ENCODE measurements at places on chromosomes 16 and 17.

DNA sequence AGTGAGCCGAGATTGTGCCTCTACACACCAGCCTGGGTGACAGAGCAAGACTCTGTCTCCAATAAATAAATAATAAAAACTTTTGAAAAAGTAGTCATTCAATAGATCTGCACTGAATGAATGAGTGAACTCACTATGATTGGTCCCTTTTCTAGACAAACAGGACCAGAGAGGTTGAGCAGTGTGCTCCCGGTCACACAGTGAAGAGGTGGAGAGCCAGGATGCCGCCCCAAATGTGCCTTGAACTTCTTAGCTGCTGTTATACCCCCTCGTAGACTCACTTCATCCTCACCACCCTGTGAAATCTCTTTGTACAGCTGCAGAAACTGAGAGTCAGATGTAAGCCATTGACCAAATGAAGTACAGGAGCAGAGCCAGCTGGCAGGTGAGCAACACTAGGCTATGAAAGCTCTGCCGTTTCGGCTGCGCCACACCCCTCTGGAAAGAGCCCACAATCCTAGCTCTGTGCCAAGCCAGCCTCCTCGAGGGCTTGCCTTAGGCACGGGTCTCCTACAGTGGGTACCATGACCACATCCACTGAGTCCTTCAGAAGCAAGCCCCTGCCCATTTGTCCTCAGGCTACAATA is 7.8 kb upstream of the KIAA0513 start:
- DNase-seq, result no peak

DNA sequence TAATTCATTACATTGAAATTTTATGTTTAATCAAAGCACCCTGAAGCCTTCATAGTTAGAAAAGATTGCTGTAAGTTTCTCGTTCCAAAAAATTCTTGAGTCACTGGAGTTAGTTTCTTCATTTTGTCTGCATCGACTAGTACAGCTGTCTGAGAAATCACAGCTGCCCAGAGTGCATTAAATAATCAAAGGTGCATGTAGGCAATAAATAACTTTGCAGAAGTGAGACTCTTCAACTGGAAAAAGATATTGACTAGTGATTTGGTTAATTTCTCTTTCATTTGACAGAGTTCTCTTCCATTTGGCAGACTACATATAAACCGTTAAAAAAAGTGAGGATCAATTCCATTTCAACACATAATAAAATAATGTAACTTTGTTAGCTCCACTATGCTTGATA is 234.0 kb downstream of the CNTNAP4 start:
- DNase-seq, result no peak

GRCh38 chr17:58120195-58120822 is 27.9 kb upstream of the OR4D1 start:
- DNase-seq, result no peak

DNA sequence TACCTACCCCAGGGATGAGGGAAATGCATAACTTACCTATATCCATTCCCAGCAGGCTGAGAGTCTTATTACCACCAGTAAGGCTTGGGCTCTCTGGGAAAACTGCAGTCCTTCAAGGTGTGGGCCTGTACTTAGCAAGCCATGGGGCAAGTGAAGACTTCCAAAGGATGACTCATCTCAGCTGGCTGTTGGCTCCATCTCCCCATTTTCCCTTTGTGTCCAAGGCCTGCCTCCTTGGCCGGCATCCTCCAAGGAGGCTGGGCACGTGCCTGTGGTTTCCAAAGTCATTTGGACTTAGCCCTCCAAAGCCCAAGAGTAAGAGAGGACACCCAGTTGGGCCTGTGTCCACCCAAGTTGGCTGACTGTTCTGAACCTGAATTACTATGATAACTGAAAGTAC is 89.8 kb downstream of the TMEM100 start:
- DNase-seq, result no peak

- no peak for DNase-seq
Observed at GRCh38 chr16:28136751-28137434, 73.4 kb upstream of the GSG1L start.

GRCh38 chr16:50667497-50668367 is 13.4 kb downstream of the SNX20 start:
- DNase-seq, result no peak

DNA sequence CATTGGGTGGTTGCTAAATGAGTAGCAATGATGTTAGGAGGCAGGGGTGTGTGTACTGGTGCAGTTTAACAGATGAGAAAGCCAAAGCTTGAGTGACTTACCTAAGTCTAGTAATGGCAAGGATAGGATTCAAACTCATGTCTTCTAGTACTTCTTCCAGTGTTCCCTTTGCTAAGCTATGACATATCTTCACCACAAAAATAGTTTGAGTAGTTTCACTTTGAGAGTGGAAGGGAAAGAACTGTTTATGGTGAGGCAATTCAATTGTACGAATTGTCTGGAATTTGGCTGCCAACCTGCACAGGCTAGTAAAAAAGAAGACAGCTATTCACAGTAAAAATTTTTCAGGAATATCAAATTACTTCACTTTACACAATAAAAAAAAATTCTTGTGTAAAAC is 138.0 kb downstream of the NLK start:
- DNase-seq, result no peak

GRCh38 chr17:35795007-35795870 is at the start of gene MMP28:
Gene MMP28, minus strand, starts transcription at chr17:35795641. Its CDS starts 264 bp downstream, at chr17:35795377.
- no peak for DNase-seq

- DNase-seq, result peak; percentile 9
Observed at GRCh38 chr17:37373530-37374159, 2.1 kb upstream of the C17orf78 start.

- no peak for DNase-seq
Observed at GRCh38 chr16:11946433-11946832, 4.6 kb upstream of the NPIPB2 start.

DNA sequence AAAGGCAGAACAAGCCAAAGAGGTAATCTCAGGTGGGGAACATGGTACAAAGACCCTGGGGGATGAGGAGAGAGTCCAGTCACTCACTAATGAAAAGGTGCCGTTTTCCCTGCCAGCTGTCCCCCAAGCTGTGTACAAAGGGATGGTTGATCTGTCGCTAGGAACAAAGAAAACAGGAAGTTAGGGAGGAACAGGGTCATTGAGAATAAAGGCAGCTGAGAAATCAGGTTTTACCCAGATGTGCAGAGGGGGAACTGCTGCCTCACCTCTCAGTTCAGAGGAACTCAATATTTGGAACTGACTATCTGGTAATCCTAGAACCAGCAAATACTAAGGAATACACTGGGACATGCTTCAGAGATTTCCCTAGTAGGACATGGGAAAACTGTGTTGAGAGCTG is 1.5 kb downstream of the RSKR start:
- no peak for DNase-seq

DNA sequence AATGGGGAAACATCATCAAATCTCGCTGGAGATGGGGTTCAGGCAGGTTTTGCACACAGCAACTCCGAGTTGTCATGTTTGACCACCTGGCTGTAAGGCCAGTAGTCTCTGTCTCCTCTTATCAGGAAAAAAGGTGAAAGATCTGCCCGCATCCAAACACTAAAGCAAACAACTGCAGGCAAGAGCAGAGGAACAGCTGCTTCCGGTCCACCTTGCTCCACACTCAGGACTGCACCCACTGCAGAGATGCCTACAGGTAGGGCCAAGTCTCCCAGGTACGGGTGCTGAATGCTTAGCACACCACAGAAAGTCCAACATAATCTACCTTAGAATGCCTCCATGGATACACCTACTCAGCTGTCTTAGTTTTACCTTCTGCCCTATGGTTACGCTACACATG is 7.3 kb downstream of the TEX2 start:
- no peak for DNase-seq

DNA sequence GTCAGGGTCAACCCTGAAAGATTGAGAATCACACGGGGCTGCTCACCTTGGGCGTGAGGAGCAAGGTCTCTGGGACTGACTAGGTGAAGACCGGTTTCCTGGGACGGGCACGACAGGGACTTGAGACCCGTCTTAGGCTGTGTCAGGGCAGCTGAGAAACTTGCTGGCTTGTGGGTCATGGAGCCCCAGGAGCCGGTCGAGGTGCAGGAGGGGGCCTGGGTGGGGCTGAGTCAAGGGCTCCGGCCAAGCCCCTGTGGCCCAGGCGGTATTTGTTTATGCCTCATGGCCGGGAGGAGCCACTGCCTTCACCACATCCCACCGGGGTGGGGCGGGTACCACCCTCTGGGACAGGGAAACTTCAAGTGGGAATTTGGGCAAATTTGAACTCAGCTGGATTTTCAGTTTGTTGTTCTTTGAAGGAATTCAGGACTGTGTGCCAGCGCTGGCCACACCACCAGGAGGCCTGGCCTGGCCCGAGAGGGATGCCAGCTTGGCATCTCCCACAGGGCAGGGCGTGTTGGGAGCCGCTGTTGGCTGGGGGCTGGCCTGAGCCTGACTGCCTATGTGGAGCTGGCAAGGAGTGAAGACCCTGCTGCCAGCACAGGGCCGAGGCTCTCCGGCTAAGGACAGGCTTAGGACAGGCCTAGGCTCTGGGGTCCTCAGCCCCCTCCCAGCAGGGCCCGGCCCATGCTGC is 116.1 kb downstream of the METRNL start:
- no peak for DNase-seq

Data from activated T-helper 1 cell treated with anti-CD3 and anti-CD28 coated beads, Interleukin-2, amount 50 U/mL, for 16 hours (primary cell).